Mammary epithelial cell (primary cell): ENCODE measurements at places on chromosomes 1 and 21. TPM values are rescaled to one million over a fixed set of nuclear protein-coding genes. Genes with fewer than 3 reads are reported as not detected.

PGLYRP4 gene
- 0.11 TPM for polyA plus RNA-seq

NPHS2 gene
- polyA plus RNA-seq = not detected

DSCAM gene
- 3.6 TPM for polyA plus RNA-seq

SLC19A1 gene
- 10.7 TPM for polyA plus RNA-seq

CFAP141 gene
- polyA plus RNA-seq = not detected

GBP6 gene
- 4.6 TPM for polyA plus RNA-seq

OR6N1 gene
- polyA plus RNA-seq = not detected

HFM1 gene
- polyA plus RNA-seq = not detected

SYT6 gene
- polyA plus RNA-seq = not detected

LRRN2 gene
- polyA plus RNA-seq = not detected

BNIPL gene
- polyA plus RNA-seq = 0.42 TPM

EXTL1 gene
- polyA plus RNA-seq = 0.22 TPM

AUNIP gene
- polyA plus RNA-seq = 9.9 TPM

DNA sequence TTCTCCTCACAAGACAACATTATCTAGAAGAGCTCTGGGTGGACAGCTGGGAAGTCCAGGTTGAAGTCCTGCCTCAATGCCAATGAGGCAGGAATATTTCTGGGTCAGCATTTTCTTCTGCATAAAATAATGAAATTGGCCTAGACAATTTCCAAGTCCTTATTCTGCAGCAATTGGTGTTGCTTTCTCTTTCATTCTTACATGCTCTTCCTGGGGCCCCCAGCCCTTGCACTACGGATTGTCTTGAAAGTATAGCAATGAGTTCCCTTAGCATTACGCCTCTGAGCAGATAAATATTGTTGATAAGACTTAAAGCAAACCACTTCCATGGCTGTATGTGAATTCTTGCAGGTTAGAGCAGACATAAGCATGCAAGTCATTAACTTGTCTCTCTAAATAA is 188.5 kb downstream of the TGFBR3 start:
- DNase-seq = no peak

DNA sequence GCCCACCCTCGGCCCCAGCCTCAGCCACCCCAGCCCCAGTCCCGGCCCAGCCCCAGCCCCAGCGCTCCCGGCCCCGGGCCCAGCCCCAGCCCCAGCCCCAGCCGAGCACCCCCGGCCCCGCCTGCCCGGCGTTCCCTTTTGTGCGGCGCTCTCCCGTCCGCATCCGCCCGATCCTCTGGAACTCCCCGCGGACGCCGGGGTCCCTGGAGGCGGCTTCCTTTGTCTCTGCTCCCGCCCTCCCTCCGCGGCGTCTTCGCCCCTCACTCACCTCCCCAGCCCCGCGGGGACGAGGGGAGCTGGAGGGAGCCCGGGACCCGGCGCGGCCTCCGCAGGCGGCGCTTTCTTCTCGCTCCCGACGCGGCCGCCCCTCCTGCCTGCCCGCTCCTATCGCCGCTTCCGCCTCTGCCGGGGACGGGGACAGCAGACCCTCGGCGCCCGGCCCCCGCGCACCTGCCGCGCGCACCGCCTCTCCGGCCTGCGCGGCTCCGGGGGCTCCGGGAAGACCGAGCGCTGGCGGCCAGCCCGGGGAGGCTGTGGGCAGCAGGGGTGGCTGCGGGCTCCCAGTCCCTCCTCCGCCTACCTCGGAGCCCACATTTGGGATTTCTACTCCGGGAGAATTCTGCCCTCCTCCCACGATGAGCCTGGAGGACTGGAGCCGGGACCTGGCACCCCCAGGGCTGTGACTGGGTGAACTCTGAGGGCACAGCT is 14.0 kb downstream of the AGRN start:
- no peak for DNase-seq

- DNase-seq = peak; percentile 55
Measured at GRCh38 chr1:7046314-7046713, 261.1 kb downstream of the CAMTA1 start.

DNA sequence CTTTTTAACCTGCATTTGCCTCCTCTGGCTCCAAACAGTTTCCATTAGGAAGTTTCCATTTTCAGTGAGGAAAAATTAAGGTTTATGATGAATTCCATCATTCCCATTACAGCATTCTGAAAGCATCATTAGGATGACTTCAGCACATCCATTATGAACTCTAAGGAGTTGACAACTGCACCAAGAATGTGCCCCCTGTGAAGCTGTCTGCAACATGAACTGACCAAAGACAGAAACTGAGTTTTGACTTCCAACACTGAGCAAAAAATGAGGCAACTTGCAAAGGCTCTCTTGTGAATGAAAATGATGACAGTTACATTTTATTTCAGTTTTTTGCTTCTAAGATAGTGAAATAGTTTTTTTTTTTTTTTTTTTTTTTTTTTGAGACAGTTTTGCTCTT is 18.3 kb upstream of the KCNE1 start:
- no peak for DNase-seq

DNA sequence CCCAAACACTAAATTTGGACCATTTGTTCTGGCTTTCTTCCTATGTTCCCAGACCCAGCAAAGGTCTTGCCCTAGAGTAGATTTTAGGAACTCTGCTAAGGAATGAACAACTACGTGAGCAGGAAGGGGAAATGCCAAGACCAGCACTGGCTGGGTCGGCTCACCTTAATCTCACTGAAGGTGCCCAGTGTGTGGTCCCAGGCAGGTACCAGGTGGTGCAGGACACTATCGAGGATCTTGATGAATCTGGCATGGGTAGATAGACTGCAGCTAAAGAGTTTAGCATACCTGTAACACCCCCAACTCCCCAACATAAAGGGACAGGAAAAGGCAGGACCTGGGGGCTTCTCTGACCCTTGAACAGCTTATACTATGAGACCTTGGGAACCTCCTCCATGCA is 3.0 kb downstream of the HECTD3 start:
- DNase-seq = no peak

DNA sequence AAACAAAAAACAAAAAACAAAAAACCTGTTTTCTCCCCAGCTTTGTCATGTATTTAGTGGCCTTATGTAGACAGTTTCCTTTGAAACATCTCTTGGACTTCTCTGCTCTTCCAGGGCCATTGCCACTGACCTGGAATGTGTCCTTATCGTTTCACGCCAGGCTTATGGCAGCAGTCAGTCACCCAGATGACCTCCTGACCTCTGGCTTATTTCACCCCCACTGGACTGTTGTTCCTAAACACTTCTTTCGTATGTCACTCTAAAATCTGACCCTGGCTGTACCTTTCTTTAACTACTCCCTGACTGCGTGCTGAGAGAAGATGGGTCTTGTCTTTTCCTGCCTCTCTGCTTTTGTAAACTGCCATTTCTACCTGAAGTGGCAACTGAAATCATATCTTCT is 9.1 kb downstream of the LGALS8 start:
- DNase-seq = no peak

- DNase-seq = no peak
Measured at GRCh38 chr1:235213752-235214151, 52.7 kb upstream of the RBM34 start.

DNA sequence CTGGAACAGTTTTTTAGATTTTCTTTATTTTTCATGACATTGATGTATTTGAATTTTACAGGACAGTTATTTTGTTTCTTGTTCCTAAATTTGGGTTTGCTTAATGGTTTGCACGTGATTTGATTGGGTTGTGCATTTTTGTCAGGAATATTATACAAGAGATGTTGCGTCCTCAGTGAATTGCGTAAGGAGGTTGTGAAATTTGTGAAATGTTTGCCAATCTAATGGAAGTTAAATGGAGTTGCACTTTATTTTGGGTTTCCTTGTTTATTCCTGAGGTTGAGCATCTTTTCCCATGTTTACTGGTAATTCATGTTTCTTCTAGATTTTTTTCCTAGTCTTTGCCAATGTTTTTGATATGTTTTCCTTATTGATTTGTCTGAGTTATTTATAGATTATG is 19.9 kb downstream of the ZNF648 start:
- DNase-seq = no peak

GRCh38 chr1:108645564-108646184 is 15.2 kb downstream of the HENMT1 start:
- no peak for DNase-seq

GRCh38 chr1:98387701-98388100 is 273.8 kb upstream of the SNX7 start:
- DNase-seq = no peak

GRCh38 chr1:205274041-205274691 is 46.4 kb downstream of the TMCC2 start:
- DNase-seq = no peak

DNA sequence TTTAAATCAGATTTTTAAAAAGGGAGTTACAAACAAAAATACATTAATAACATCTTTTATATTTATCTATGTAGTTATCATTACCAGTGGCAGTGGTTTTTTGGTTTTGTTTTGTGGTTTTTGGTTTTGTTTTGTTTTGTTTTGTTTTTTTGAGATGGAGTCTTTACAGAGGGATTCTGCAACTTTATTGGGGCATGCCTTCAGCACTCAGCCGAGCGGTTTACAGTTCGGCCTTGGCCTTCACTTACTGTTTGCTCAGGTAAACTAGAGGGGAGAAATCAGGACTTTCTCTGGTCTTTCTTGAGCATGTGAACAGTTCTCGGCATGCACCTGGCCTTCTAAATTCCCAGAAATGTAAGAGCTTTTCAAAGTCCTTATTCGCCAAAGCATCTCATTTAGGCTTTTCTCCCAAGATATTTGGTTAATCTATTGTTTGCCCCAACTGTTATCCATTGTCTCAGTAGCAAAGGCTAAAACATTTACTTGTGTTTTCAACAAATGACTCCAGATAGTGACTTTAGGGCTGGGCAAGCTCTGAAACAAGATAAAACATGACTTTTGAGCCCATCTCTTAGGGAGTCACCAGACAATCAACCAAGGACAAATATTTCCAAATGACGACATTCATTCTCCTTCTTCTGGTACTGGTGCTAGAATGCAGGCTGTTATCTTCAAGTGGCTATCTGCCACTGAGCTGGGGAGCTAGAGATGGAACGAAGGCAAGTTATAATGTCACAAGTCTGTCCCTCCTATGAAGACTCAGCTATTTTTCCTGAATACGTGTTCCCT is 48.4 kb upstream of the ADORA3 start:
- no peak for DNase-seq

DNA sequence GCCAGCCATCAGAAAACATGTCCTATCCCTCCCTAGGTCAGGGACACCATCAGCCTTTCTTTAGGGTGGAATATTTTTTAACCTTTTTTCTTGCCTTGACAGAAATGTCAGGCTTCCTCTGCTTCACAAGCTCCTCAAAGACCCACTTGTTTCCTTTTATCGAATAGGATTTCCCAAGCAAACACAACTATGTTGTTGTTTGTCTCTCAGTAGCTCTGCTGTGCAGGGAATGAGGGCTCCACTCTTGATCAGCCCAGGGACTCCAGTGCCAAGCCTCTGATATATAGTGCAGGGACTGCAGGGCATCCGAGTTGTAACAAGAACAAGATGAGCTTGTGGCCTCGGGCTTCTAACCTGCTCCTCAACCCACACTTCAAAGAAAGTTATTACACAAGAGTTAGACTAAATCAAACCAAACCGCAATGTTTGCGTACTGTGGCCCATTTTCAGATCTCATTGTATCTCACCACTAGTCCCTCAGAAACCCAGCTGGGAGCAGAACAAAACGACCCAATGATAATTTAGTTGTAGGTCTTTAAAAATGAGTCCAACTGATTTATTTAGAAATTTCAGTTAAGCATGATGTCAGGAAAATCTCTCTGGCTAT is 108.1 kb downstream of the ATG4C start:
- peak; percentile 57 for DNase-seq

- DNase-seq = no peak
Measured at GRCh38 chr1:57024855-57025254, 59.0 kb upstream of the C8B start.

DNA sequence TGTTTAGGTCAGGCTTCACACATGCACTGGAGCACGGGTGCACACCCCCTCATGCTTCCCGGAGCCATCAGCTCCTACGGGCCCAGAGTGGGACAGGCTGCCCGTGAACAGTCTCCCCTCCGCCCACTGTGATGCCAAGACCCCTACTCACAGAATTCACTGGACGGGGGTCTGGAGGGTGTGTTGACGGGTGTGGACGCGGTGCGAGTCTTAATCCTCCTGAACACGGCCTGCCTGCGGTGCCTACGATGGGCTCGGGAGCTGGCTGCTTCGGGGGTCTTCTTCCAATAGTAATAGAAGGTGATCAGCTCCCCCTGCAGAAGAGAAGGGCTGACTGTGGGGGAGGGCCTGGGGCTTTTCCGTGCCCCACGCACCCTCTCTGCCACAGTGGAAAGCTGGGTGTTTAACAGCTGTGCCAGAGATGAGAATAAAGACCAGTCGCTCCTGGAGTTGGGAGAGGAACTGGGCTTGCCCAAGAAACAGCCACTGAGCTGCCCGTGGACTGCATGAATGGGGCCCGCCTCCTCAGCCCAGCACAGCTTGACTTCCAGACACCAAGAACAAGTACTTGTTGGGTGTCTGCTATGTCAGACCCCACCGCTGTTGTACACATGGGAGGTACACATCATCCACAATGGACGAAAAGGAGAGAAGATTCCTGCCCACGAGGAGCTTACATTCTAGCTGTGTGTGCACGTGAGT is 47.9 kb downstream of the SLC45A1 start:
- no peak for DNase-seq

- DNase-seq = no peak
Measured at GRCh38 chr1:53954128-53954527, 8.0 kb downstream of the LRRC42 start.

- no peak for DNase-seq
Measured at GRCh38 chr1:219676012-219676765, 63.3 kb upstream of the ZC3H11B start.

DNA sequence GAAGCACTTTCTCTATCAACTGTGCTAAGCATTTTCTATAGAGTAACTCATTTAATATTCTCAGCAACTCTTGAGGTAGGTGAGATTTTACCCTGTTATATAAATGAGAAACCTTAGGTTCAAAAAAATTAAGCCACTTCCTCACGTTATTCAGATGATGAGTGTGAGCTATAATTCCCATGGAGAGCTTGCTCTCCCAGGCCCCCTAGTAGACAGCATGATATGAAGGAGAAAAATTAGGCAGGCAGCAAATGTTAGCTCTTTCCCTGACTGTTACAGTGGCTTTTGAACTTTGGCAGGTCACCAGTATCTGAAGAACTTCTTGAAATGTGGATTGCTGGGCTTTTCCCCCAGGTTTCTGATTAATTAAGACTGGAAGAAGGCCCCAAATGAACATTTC is 753.1 kb downstream of the NCAM2 start:
- no peak for DNase-seq

DNA sequence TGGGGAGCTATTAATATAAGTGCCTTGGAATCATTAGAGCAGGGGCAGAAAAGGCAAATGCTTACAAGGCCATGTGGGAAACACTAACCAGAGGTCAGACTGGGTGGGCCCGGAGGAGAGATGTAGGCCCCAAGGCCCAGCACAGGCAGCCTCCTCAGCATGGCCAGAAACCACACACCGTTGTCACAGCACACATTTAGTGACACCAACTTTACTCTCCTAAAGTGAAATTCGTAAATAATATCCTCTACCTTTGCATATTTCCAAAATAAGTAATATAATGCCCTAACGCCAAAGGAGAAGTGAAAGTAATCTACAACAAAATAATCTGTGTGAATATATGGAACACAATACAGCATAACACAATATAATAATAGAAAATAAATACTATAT is 62.6 kb downstream of the KIF21B start:
- no peak for DNase-seq
